ENCODE measurements at places on chromosomes 12 and 14. TPM values are rescaled to one million over a fixed set of nuclear protein-coding genes. Genes with fewer than 3 reads are reported as not detected.

The IFI27 gene
- 2.3 TPM for total RNA-seq

DNA sequence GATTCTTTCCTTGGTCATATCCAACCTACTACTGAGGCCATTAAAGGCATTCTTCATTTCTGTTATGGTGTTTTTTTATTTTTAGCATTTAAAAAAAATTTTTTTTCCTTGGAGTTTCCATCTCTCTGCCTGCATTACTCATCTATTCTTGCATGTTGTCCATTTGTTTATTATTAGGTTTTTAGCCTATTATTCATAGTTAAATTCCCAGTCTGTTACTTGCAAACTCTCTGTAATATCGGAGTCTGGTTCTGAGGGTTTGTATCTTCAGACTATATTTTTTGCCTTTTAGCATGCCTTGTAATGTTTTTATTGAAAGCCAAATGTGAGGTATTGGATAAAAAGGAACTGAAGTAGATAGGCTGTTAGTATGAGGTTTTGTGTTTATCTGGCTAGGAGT, 284.3 kb downstream of the FUT8 start:
- DNase-seq = no peak

- no peak for DNase-seq
Measured at GRCh38 chr14:96757456-96757855, 39.7 kb upstream of the VRK1 start.

DNA sequence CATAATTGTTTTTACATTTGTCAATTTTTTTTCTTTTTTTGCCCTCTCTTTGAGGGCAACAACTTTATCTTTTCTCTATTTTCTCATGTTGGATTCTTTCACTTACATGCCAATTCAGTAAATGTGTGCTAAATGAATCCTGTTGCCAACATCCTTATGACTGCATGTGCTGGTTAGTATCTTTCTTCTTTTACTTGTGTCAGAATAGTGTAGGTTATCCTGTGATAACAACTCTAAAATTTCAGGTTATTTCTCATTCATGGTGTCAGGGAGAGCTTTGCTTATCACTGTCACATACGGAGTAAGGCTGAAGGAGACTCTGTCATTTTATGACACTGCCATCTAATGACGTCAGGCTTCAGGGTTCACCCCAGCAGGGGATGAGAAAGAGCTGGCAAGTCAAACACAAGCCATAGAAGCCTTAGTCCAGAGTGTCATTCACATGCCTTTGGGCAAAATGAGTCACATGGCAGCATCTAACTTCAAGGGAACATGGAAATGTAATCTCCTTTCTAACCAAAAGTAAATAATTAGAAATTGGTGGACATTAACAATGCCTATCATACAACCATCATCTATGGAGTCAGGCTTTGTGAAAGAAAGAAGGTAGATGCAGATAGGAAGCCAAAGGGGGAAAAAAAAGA, 242.5 kb upstream of the ATP2B1 start:
- DNase-seq = no peak
